NCI-H1105 treated with DMSO at 0.1 percent for 48 hours (cell line): ENCODE measurements at places on chromosomes 6 and 20.

- no peak for DNase-seq
These were observed 2.0 kb downstream of the HFE start for GRCh38 chr6:26089272-26089671.

- no peak for DNase-seq
These were observed 91.6 kb downstream of the PRND start for GRCh38 chr20:4813076-4813862.

DNA sequence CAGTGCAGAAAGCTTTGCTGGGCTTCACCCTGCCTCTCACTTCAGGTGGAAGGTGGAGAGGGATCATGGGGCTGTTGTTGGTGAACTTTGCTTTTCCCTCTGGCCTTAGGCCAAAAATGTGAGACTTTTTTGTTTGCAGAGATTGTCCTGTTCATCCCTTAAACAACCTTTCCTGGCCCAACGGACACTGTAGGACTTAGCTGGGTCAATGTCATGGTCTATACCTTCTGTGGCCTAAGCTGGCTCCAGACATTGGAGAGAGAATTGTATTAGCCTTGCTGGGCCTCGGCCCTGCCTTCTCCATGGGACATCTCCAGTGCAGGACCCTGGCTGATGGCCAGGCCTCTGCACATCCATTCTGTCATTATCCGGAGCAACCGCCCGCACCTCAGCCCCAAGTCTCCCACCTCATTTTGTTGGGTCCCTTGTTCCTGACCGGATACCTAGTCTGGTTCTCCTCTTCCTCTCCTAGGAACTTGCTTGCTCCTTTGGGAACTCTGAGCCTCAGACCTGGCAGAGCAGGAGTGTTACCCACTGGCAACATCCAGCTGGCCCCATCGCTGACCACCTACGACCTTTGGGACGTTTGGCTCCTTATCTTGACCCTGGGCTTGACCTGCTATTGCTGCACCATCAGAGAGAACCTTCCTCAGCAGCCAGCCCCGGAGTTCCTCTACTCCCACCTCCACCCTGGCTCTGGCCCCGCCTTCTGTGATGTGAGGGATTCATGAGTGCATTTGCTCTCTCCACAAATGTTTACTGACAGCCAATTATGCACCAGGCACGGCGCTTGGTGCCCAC lies 128.2 kb downstream of the BANF2 start:
- DNase-seq: no peak

- no peak for DNase-seq
These were observed 132.1 kb downstream of the HUS1B start for GRCh38 chr6:524803-525202.

DNA sequence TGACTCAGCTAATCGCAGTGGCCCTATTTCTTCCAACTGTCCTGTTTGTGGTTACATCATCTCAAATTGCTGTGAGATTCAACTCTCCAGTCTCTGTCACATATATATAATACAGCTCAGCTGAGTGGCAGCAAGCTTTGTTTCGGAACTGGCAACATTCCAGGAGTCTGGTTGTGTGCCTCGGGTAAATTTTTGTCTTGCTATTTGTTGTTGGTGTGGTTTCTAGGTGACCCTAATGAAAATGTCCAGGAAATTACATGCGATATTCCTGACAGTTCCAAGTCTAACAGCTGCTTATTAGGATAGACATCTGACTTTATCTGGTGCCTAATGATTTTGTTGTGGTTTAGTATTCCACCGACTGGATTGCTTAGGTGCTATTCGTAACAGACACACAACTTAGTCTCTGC lies 581.8 kb downstream of the CD109 start:
- peak; percentile 48 for DNase-seq

DNA sequence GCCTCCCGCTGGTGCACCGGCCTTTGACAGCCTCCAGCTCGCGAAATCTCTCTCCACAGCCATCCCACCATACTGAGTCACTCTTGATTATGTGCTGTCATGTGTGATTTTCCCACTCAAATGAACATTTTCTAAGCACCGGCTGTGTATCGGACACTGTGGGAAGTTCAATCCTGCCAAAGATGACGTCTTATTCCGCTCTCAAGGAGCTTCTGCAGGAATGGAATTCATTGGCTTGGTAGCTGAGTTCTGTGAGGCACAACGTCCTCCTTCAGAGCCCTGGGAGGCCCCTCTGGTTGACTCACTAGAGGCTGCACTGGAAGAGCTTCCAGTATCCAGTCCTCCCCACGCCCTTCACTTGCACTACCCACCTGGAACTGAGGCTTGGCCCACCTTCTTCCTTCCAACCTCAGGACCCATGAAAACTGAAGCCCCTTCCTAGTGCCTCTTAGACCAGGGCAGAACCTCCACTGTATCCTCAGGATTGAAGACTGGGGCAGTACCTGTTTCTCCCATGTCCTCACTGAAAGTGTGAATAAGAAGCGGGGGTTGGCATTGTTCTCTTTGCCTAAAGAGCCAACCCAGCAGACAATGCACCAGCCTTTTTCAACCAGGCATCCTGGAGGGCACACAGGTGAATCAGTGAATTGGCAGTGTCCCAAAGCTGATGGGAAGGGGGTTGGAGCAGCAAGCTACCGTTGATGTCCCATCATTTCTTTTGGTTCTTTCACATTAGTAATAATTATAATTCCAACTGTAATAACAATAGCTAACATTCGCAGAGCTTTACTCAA lies 1.7 kb downstream of the UNC5CL start:
- peak; percentile 3 for DNase-seq

DNA sequence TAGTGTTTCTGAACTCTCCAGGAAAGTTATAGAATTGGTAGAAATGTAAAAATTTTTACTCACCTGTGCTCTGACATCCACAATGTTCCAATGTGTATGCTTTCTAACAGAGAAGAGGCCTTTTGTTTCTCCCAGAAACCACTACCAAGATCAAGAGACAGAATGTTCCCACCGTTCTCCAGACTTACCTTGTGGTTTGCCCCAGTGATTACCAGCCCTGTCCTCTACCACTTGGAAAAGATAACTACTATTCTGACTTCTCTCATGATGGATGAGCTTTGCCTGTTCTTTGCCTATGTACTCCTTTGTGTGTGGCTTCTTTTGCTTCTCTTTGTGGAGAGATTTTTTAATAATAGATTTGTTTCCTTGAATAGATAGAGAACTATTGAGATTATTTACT lies 173.0 kb upstream of the SCGN start:
- no peak for DNase-seq
